ENCODE measurements at places on chromosomes 11 and 22.

DNA sequence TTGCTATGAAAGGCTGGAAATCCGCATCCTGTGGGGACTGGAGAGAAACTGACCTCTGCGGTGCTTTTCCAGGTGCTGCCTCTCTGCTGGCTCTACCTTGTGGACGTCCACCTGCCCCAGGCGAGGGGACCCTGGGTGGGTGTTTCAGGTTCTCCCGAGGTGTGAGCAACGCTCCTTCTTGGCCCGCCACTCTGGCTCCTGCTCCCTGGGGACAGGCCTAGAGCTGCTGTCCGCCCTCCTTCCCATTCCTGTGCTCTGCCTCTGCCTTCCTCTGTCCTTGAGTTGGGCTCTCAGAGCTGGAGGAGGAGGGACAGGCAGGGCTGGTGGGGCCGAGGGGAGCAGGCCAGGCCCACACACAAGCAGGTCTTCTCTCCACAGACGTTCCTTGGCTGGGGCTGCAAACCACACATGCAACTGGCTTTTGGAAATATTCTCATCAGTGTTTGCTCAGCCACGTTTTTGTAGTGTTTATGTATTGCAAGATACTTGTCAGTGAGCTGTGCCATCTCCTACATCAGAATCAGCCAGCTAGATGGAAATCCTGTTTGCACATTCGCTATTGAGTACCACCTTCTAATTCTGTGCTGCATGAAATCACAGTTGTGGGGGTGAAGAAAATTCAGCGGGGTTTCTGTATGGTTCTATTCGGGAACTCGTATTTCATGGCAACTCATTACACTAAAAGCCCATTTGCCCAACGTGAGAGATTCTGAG lies 1115.0 kb downstream of the BRD1 start:
- DNase-seq, result no peak

GRCh38 chr11:117876341-117877119 lies at the start of gene FXYD6:
TSS of gene FXYD6 (minus strand) at chr11:117876658. CDS start at chr11:117842776, 33,882 bp downstream.
- peak; percentile 79 for DNase-seq

DNA sequence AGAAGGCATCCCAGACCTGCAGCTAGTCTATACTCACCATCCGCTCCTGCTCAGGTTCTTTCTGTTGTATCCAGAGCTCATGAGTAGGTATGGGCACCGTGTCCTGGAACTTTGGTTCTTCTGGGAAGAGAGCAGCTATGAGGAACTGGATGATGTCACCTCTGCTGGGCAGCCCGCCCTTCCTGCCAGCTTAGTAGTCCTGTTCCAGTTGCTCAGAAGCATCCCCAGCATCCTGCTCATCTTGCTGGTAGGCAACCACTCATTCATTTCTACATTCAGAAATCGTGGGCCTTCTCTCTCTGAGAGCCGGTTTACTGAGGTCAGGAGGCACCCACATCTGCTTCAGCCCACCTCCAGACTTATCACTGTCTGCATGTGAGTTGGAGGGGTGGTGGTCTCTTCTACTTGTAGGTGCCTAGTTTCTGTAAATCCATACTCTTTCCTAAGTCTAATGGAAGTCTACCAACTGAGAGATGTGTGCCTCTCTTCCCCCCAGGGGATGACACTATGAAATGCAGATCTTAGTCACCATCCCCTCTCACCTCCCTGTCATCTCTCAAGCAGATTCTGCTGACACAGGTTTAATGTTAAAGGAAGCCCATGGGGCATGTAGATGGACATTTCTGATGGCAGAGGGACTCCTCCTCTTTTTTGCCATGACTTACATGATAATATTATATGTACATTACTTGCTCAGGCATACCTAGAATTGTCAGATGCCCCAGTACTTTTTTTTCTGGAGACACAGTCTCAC lies 29.6 kb upstream of the CCDC134 start:
- DNase-seq, result no peak

GRCh38 chr11:15327786-15328231 lies 213.1 kb downstream of the INSC start:
- DNase-seq, result peak; percentile 55

- no peak for DNase-seq
Measured at GRCh38 chr22:34841331-34841771, 224.6 kb upstream of the ISX start.

Measured in NCI-H510A (cell line).